ENCODE measurements at places on chromosomes 3 and 15. TPM values are rescaled to one million over a fixed set of nuclear protein-coding genes. Genes with fewer than 3 reads are reported as not detected.
A peak's percentile ranks its signal among the peaks of the same experiment; 100 is the strongest.

- no peak for DNase-seq
Observed at GRCh38 chr3:138135146-138135832, 3.1 kb upstream of the A4GNT start.

DNA sequence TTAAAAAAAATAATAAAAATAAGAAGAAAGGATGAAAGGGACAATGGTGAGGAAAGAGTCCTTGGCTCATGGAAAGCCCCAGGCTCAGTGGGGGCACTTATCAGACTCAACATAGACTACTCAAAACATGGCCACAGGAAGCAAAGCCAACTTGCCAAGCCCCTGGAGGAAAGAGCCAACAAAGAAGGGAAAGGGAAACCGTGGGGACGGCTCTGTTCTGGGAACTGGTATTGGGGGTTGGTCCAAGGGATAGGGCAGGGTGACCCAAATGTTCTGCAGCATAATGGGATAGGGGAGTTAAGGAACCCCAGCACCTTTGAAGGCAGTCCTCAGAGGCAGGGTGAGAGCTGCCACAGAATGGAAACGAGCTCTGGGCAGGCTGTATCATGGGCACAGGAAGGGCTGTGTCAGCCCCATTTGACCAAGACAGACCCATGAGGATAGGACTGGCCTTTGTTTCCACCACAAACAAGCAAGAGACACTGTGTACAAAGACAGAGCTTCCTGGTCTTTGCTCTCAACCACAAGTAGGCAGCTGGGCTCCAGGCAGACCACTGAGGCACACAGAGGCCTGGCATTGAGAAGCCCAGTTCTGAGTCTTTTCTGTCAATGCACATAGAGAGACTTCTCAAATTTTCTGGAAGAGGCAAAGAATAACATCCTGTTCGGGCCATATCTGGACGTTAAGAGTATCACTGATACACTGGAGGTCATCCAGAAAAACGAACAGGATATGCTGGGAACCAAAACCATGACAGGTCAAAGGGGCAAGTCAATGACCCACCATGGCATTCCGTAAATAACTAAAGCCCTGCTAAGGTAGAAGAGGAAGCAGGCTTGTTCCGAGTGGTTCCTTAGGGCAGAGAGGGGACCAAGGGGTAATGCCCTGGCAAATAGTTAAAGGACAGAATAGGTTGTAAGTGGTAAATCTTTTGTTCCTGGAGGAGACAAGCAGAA is 10.6 kb upstream of the SEMA7A start:
- DNase-seq = no peak

CFAP100 gene
- not detected for polyA plus RNA-seq

DNA sequence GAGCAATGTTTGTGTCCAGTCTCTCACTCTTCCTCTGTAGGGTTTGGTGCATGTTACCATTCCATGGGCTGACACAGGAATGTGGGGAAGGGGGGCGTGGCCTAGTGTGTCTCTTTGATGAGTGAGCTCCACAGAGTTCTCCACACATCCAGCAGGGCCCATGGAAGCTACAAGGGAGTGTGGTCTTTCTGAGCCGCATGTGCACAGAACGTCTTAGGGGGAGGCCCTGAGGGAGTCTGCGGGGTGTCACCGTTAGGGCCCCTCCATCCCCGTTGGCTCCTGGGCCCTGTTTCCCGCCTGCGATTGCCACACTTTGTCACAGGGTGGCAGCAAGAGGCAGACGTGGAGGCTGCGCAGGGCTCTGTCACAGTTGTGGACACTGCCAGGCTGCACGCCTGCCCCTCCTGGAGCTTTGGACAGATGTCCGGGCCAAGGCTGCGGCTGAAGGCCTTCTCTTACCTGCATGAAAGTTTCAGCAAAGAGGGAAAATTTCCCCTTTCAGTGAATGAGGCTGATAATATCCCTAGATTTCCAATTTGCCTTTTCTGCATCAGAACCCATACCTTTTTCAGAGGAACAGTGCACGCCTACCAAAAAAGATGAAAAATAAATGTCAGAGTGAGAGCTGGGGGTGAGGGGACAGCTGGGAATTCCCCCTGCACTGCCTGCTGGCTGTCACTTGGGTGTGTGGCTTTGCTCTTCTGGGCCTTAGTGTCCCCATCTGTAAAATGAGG is 24.3 kb downstream of the CACNA2D3 start:
- no peak for DNase-seq

GRCh38 chr3:169228522-169228921 is 435.0 kb downstream of the MECOM start:
- DNase-seq = no peak

- no peak for DNase-seq
Observed at GRCh38 chr3:78268716-78269668, 1229.1 kb downstream of the ROBO2 start.

DNA sequence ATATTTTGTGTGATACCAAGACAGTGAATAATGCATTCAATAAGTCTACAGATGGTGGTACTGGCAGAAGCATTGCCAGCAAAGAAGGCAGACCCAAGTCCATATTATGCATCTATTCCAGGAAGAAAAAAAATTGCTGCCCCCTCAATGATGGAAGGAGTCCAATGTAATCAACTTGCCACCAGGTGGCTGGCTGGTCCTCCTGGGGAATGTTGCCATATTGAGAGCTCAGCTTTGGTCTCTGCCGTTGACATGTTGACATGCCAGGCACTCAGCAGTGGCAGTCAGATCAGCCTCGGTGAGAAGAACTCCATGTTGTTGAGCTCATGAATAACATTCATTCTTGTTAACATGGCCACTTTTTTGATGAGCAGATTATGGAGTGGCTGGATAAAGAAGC is 298.5 kb downstream of the IGSF11 start:
- DNase-seq = no peak

DNA sequence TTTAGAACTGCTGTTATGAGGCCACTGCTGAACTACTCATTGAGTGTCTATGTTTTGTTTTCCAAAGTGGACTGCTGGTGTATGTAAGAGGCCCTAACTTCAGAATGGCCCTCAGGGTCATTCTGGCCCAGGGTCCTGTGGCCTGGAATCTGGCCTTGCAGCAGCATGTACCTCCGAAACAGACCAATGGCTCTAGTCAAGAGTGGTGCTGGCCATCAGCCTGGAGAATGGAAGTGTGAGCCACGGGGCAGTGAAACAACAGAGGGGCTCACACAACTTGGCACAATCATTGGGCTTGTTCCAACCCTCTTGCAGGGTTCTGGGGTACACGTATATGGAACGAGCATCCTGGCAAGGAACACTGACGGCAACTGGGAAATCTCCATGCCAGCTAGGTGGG is 40.5 kb downstream of the SCN5A start:
- no peak for DNase-seq

GRCh38 chr3:159964166-159964973 is 24.3 kb upstream of the IL12A start:
- no peak for DNase-seq

DNA sequence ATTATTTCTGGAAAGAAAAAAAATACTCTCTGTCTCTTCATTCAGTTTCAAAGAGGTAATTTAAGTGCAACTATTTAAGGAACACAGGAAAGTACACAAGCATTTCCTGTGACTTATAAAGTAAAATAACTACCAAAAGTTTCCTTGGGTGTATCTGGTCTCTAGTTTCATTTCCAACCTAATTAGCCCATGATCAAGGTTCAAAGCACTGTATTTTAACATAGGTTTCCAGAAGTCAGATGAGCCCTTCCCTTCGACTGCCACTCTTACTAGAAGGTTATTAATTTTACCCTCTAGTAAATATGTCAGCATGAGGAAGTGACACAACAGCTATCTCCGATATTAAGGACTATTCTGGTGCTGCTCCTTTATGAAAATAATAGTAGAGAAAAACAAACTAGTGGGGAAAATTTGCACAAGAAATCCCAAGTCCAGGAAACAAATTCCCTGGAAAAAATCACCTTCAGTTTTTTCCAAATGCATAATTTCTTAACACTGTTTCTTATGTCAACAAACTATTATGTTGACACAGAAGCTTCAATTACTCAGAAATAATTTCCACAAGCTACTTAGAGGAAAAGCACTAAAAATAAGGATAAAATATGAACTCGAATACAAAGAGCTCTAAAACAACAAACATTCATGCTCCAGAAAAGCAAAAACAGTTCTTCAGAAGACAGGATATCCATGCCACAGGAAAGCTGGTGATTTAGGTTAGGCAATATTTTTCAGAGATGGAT is 35.3 kb downstream of the CCPG1 start:
- DNase-seq = no peak

- no peak for DNase-seq
Observed at GRCh38 chr15:35040339-35041255, 44.5 kb downstream of the NANOGP8 start.

DNA sequence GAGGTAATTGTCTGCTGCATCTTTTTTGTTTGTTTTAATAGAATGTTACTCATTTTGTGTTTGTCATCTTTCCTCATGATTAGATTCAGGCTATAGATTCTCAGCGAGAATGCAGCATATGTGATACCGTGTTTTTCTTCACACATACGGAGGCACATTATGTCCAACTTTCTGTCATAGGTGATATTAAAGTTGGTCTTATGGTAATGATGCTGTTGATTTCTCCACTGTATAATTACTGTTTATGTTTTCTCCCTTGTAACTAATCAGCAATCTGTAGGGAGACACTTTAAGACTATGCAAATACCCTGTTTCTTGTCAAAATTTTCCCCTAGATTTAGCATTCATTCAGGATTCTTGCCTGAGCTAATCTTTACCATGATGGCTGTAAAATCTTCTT is 87.6 kb downstream of the CLDN1 start:
- DNase-seq = no peak

DNA sequence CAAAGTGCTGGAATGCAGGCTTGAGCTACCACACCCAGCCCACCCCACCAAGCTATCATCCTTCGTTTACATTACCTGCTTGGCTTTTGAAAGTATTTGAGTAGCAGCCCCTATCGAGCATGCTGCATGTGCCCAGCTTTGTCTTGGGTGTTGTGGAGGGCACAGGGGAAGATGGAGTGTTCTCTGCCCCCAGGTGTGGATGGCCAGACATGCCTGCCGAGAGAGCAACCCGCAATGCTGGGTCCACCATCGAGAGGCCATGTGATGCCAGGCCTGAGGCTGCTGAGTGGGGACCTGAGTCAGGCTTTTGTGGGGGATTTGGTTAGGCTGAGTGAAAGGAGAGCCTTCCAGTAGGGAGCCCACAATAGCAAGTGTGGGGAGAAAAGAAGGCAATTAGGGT is 25.9 kb downstream of the FOXL2NB start:
- no peak for DNase-seq

- DNase-seq = peak; percentile 74
Observed at GRCh38 chr3:161266731-161267150, 45.6 kb downstream of the NMD3 start.

DNA sequence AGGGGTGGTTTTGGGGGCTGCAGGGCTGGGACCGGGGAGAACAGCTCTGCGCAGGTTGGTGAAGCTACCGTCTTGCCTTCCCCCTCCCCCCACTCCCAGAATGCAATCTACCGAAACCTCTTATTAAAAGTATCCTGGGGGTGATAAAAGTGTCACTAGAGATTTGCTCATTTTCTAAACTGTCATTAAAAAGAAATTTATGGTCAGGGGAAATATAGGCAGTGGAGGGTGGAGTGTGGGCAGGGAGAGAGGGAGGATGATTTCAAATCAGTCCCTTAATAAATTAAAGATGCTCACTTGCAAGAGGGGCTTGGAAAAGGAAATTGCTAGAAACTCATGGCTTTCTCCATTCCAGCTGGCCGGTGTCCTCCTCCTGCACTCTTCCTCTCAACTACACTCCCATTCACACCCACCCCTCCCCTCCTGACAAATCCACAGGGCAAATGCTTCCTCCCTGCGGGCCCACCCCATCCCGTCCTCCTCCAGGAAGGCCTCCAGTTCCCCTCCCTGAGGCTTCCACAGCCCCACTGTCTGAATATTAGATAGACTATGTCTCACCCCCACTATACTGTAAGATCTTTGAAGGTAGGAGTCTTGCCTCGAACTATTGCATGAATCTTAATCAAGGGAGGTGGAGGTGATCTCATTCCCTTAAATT is 83.9 kb downstream of the TLE3 start:
- no peak for DNase-seq

GPR160 gene
- 0.29 TPM for polyA plus RNA-seq

DNA sequence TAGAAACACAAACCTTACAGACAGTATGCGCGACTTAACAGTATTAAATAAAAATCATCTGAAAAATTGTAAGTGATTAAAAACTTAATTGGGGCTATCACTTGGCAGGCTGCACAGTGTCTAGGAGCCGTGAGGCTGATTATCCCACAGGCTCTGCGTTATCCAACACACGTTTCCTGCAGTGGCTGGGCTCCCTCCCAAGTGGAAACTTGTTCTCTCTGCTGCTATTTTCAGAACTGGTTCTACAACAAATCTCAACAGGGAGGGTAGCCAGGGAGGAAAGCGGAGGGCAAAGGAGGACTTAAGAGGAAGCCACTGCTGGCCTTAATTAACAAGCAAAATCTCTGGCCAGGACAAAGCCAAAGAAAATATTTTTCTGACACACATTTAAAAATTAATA is 555.2 kb downstream of the MAGI1 start:
- no peak for DNase-seq

DNA sequence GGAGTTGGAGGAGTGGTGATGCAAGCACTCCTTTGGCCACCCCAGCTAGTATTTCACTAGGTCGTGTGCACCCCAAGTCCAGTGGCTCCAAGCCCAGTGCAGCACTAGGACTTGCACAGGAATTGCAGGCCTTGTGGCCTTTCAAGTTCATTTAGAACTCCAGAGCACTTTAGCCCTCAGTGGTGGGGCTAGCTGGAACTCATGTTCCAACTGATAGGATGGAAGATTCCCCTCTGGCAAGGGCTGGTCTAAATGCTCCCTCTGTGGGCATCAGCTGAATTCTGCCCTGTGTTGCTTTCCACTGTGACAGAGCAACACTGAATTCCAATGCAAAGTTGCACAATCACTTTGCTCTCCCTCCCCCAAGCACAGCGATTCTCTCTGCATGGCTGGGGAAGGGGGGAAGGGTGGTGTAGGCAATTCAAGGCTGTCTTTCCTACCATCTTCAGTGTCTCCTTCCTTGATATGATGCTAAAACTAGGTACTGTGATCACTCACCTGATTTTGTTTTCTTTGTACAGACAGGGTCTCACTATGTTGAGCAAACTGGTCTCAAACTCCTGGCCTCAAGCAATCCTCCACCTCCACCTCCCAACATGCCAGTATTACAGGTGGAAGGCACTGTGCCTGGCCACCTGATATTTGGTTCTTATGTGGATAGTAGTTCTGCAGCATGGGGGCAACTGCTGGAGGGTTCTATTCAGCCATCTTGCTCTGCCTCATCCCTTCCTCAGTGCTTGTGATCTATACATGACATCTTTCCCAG is 10.3 kb downstream of the USF3 start:
- DNase-seq = no peak

LRTM1 gene
- not detected for polyA plus RNA-seq

GRCh38 chr3:108820586-108820985 is 2.0 kb upstream of the TRAT1 start:
- DNase-seq = no peak

DNA sequence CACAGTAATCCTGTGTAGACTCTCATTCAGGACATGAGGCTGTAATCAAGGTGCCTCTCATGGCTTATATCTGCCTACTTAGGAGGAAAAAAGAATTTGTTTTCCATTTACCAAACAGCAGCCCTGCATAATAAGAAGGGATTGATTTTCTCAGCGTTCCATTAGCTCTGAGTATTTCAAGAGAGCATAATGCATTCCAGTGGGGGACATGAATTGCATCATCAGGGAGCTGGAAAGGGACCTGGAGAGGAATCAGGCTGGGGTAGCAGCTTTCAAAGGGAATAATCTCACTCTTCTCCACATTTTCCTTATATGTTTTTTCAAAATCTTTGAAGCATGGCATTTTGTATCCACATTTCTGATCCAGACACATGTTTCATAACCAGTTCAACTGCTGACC is 150.6 kb upstream of the ANKRD28 start:
- no peak for DNase-seq

Data from BJ (cell line).